NCI-H774 (cell line): ENCODE measurements at places on chromosomes 4 and X.

DNA sequence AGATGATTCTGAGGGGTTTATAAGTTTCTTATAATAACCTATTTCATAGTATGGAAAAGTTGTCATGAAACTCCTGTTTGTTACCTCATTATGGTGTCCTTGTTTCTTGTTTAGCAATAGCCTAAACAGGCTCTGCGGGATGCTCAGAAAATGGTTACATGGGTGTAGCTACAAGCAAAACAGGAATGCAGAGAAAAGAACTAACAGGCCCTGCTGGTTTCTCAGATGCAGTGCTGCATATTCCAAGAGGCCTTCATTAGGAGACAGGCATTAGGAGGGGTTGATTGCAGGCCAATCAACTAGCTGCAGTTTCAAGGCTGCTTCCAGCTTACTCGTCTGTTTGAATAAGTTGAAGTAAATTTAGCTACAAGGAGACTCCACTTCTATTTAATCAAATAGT, 37.6 kb upstream of the HPGD start:
- no peak for DNase-seq

DNA sequence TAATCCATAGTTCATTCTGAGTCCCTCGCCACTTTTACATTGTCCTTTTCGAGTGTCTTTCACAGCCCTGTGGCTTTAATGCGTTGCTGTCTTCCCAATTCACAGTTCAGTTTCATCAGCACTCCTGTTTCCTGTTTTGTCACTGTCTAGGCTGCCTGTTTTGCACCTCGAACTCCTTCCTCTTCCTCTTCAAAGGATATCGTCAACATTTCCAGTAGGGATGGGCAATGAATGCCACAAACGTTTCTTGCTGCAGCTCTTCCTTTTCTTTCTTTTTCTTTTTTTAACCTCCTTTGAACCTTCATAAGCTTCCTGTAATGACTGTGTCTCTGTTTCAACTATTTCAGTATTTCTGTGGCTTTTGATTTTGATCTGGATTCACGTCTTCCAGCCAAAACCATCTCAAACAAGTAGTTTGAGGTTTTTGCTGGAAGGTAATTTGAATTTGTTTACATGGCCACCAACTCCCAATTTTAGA, 105.4 kb downstream of the ANXA3 start:
- DNase-seq, result no peak

DNA sequence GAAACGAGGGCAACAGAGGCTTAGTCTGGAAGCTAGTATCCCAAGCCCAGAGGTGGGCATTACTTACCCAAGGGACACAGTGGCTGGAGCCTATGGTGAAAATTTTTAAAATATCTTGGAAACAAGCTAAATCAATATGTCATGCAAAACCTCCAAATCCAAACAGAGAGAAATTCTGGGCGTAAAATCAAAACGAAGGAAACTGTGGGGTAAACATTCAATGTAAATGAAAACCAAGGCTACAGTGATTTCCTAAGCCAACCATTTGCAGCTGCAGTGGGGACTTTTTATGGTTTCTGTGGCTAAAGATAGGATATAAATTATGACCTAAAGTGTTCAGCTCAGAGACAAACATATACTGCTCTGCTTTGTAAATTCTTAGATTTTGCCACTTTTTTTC, 507.7 kb upstream of the DIAPH2 start:
- no peak for DNase-seq

DNA sequence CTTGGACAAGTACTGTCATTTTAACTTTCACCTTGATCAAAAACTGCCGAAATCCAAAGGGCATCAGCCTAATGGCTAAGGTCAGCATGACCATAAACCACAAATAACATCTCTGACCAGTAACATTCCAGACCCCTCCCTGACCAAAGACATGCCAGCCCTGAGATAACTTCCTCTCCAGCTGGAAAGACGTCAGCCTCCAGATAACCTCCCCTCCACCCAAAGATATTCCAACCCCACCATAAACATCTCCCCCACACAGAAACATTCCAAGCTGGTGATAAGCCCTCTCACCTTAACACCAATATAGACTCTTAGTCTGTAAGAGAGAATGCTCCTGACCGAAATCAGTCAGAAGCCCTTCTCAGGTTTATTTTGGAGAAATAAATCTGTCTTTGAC, 7.4 kb downstream of the PPP1R2C start:
- no peak for DNase-seq

- DNase-seq, result no peak
These were observed 16.5 kb upstream of the PACRGL start for GRCh38 chr4:20683766-20684165.

- no peak for DNase-seq
These were observed 436.5 kb upstream of the GALNTL6 start for GRCh38 chr4:171376724-171377123.

GRCh38 chr4:73662709-73663546, 42.7 kb upstream of the RASSF6 start:
- peak; percentile 48 for DNase-seq

GRCh38 chr4:114729068-114729738, 130.6 kb downstream of the UGT8 start:
- no peak for DNase-seq

GRCh38 chr4:154189346-154189745, 302.3 kb downstream of the DCHS2 start:
- no peak for DNase-seq

GRCh38 chr4:5050520-5051277, 581 bp upstream of the STK32B start:
- DNase-seq, result peak; percentile 4

DNA sequence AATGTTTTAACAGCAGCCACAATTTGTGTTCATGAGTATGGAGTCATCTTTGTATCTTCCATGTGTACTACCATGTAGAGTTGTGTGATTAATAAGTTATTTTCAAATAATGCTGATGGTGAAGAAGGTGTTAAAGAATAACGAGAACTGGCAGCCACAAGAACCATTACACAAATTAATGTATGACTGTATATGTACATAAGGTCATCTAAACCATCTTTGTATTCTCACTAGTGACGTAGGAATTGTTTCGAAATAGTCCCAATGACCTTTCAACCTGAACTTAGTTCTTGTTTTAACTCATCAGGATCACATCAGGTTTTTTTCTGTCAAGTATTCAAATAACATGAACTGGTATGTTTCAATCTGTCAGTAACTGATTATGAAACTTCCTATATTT, 48.3 kb upstream of the NOCT start:
- DNase-seq, result no peak

DNA sequence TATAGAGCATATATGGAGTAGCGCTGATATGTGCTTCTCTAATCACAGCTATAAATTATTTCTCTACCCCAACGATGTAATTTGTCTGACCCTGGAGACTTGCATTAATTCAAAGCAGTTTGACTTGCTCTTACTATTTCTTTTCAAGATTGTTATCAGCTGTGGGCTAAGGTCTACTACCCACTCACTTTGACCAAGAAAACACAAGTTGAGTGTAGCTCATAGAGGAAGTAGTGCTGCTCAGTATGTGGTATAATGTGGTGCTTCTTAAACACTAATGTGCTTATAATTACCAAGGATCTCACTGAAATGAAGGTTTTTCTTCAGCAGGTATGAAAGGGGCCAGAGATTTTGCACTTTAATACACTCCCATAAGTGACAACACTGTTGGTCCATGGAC, 70.1 kb downstream of the INPP4B start:
- DNase-seq, result no peak

- DNase-seq, result no peak
These were observed 176.4 kb downstream of the IL1RAPL2 start for GRCh38 chrX:104742355-104742754.

DNA sequence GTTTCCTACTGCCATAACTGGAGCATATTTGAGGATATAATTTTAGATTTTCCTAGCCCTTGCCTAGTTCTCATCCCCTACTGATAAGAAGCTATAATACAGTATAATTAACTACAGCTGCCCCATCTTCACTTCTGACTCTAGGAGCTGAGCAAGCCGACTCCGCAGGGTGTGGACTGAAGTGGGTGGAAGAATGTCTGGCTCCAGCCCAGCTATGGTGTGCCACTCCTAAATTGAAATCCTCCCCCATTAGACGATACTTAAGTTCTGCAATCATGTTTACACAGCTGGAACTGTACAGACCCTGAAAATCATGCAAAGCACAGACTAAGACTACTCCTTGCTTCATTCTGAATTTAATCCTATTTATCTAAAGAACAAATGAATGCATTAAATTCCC, 93.1 kb downstream of the PCDH19 start:
- DNase-seq, result peak; percentile 2

DNA sequence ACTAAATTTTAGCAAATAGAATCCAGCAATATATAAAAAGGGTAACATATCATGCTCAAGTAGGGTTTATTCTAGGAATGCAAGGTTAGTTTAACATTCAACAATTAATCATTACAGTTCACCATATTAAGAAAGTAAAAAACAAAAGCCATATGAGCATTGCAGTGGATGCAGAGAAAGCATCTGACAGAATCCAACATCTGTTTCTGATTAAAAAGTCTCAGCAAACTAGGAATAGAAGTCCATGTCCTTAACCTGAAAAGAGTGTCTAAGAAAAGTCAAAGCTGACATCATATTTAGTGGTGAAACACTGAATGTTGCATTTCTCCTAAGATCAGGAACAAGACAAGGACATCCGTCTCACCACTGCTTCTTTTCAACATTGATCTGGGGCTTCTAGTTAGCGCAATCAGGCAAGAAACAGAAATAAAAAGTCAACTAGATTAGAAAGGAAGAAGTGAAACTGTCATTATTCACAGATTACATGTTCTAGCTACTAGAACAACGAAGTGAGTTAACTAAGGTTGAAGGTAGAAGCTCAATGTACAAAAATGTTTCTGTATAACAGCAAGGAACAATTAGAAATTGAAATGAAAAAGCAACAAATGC, 49.3 kb downstream of the MRPL1 start:
- DNase-seq, result no peak

- no peak for DNase-seq
These were observed 150.4 kb downstream of the SOWAHB start for GRCh38 chr4:76747563-76747962.

DNA sequence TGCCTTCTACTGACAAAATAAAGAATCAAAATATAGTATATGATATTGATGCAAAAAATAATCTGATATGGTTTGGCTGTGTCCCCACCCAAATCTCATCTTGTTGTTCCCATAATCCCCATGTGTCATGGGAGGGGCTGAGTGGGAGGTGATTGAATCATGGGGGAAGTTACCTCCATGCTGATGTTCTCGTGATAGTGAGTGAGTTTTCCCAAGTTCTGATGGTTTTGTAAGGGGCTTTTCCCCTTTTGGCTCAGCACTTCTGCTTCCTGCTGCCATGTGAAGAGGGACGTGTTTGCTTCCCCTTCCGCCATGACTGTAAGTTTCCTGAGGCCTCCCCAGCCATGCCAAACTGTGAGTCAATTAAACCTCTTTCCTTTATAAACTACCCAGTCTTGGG, 70.2 kb downstream of the TMEM165 start:
- no peak for DNase-seq

DNA sequence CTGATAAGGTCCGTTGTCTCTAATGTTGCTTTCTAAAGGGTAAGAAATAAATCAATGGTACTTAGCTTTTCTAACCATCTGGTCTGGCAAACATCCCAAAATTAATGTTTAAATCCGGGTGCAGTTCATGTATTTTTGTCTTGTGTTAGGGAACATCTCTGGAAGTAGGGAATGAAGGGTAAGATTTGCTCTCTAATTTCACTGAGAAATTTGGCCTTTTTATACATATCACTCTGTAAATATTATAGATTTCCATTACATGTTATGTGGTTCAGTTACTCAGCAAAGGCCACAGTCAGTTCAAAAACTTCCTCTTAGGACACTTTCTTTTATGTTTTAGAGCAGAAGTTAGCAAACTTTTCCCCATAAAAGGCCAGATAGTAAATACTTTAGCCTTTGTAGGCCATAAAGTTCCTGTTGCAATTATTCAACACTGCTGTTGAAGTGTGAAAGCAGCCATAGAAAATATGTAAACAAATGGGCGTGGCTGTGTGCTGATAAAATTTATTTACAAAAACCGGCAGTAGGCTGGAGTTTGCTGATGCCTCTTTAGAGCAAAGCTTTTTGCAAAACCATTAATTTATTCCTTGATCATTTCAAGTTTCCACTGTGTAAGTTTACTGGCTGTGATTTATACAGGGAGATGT, 218.1 kb downstream of the ANTXR2 start:
- no peak for DNase-seq

DNA sequence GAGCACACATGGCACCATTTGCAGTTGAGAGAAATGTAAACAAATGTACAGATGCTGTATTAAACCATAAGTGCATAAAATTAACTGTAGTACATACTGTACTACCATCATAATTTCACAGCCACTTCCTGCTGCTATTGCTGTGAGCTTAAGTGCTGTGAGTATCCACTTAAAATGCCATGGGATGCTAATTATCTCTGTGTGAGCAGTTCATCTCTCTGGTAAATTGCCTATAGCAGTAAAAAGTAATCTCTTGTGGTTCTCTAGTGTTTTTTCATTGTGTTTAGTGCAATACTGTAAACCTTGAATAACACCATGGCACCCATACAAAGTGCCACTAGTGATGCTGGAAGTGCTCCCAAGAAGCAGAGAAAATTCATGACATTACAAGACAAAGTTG, 9.9 kb upstream of the SCOC start:
- no peak for DNase-seq

DNA sequence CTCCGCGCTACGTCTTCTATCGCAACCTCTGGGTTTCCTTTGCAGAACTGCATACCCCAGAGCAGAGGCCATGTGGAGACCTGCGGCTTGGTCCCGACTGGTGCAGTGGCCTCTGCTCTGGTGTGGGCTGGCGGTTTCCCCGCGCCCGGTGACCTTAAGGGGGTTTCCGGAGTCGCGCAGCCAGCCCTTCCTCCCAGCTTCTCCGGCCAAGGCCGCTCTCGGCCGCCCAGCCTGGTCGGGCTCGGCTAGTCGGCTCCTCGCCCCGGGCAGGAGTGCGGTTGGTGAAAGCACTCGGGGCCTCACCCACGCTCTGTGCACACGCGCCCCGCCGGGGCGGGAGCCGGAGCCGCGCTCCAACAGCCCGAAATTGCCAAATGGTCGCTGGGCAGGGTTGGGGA, 84.9 kb downstream of the BCOR start:
- DNase-seq, result peak; percentile 16

DNA sequence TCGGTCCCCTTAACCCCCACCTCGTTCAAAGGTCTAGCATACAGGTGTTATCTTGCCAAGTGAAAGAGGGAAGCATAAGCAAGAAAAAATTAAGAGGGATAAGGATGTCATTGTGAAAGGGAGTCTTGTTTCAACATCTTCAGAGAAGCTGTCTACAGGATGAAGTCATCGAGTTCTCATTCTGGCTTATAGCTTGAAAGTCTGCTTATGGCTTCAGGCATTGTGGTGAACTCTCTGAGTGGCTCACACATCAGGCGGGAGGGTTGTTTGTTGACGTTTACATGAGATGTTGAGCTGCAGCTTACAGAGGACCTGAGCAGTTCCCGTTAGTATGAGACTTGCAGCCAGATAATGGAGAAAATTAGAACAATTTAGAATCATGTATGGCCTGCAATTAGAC, 16.6 kb downstream of the MAGEA9B start:
- no peak for DNase-seq

GRCh38 chrX:129679901-129680300, 25.1 kb upstream of the APLN start:
- DNase-seq, result peak; percentile 57

GRCh38 chr4:56244681-56245080, 142.6 kb downstream of the AASDH start:
- DNase-seq, result no peak
